Activated CD4-positive, alpha-beta T cell treated with anti-CD3 and anti-CD28 coated beads, Interleukin-10, Interleukin-2, amounts not matched to agents 100 ng/mL and 50 ng/mL, durations not matched to agents 16 hours and 8 hours (primary cell): ENCODE measurements at places on chromosomes 16 and 17.

DNA sequence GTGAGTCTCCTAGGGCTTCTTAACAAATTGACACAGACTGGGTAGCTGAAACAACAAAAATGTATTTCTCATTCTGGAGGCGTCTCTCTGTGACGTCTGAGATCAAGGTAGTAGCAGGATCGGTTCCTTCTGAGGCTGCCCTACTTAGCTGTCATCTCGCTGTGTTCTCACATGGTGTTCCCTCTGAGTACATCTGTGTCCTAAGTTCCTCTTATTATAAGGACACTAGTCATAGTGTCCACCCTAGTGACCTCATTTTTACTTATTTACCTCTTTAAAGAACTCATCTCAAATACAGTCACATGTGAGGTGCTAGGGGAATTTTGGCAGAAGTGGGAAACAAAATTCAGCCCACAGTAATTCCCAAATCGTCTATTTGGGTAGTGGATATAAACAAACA is 529.1 kb downstream of the NPIPA7 start:
- DNase-seq = no peak

GRCh38 chr17:45361451-45361850 is 44.6 kb upstream of the MAP3K14 start:
- DNase-seq = no peak

DNA sequence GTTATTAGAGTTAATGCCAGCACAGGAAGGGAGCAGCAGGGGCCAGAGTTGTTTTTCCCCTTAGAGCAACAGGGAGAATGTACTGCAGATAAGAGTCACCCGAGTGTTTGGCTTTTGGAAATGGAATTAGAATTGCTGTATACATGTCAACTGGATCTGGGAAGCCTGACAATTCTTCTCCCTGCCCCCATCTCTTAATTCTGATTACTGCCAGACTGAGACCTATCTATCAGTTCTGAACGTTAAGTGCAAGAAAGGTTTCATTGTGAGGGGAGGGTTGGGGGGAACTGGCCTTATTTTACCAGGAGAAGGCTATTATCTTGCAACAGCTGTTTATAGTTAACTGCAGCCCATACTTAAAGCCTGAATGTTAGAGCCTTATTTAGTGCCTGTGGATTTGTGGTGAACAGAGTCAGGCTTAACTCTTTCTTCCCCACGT is 424.5 kb upstream of the CDH11 start:
- no peak for DNase-seq

GRCh38 chr16:23499801-23500200 is 10.5 kb downstream of the GGA2 start:
- no peak for DNase-seq

- no peak for DNase-seq
Measured at GRCh38 chr16:86869288-86870022, 291.1 kb downstream of the FOXL1 start.

DNA sequence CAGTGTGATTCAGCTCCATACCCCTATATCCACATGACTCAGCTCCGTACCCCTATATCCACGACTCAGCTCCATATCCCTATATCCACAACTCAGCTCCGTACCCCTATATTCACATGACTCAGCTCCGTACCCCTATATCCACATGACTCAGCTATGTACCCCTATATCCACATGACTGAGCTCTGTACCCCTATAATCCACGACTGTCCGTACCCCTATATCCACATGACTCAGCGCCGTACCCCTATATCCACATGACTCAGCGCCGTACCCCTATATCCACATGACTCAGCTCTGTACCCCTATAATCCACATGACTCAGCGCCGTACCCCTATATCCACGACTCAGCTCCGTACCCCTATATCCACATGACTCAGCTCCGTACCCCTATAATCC is 16.8 kb downstream of the CYB5D2 start:
- no peak for DNase-seq
